ENCODE measurements at places on chromosomes 1 and 21.

DNA sequence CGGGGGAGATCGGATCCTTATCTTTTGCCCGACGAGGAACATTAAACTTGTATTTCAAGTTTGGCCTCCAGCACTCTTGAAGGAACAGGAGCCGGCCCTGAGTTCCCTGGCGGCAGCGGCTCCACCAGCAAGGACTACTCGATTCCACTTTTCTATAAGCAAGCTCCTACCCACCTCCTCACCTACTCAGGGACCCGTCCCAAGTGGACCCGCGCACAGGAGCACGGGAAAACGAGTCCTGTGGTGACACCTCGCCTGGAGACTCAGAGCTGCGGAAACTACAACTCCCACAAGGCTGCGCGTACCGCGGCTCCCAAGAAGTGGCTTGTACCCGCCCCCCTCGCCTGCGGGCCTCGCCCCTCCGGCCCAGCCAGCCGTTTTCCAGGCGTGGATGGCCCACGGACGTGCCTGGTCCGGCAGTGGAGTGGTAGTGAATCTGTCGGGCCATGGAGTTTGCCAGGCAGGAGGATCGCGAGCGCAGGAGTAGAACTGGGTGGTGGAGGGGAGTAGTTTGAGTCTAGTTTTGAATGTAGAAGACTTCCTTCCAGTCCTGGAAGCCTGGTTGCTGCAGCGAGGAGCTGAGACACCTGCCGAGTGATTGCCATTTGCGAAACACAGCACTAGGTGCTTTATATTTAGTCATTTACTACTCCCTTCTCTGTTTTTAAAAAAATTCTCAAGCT is at the start of gene ACP6:
ACP6 (minus strand) TSS at position 206 of the 683 bp plus-strand sequence. CDS start 476 bp downstream, outside the sequence.
- peak; percentile 79 for DNase-seq

GRCh38 chr1:31955917-31956736 is 18.0 kb upstream of the PTP4A2 start:
- DNase-seq, result peak; percentile 35

DNA sequence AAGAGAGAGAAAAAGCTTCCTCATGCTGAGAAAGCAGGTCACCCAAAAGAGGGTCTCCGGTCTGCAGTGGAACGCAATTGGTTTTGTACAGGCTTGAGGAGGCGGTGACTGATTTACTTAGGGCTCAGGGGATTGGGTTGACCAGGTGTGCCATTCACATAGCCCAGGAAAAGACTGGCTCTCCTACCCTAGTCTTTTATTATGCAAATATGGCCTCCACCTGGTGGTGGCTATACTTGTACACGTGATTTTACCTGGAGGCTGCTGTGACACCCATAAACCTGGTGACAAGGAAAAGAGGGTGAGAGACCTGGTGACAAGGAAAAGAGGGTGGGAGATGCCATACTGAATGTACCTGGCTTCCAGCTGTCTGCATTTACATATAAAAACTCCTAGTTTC is 49.9 kb downstream of the DNTTIP2 start:
- no peak for DNase-seq

- no peak for DNase-seq
These were observed 510.4 kb upstream of the PTBP2 start for GRCh38 chr1:96211202-96211601.
